ENCODE measurements at places on chromosomes 5 and 9.

DNA sequence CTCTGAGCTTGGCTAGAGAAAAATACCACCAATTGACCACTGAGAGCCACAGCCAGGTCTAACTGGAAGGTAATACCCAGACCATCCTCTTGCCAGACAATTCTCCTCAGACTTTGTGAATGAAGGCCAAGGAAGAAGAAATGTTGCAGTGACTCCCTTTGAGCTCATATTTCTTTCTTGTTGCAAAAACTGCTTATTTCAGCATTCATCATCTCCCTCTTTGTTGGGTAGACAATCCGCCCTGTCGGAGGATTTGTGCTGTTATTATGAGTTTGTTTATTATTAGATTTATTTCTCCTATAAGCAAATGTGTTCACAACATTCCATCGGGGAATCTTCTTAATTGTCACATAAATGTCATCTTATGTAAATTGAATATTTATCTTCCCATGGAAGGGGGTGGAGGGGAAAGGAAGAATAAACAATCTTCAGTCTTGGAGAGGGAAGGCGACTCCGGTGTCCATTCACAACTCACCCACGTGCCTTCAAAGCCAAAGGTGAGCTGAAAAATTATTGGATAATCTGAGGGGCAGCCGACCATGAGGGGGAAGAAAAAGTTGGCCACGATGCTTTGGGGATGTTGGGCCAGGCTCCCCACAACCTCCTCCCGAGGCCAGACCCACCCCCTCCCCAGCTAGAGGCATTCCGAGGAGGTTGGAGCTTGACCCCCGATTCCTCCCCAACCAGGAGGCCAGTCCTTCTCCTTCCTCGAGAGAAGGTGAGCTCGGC, 1.8 kb upstream of the JADE2 start:
- no peak for DNase-seq

GRCh38 chr5:113450462-113450861, 15.7 kb upstream of the TSSK1B start:
- DNase-seq = no peak

DNA sequence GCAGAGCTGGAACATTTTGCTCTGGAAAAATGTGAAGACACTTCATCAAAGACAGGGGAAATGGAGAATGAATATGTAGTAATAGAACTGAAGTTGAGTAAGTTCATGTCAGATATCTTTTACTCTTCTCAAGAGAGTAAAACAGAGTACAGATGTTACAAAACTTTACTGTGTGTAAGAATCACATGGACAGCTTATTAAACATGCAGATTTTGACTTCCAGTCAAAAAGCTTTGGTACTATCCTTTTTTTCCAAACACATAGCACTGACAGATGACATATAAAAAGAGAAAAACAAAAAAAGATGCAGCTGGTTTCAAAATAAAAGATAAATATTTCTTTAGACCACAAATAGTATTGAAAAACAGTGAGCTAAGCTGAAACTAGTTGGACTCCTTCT, 115.4 kb downstream of the FBN2 start:
- DNase-seq = no peak

- DNase-seq = no peak
Measured at GRCh38 chr5:151231359-151231758, 7.5 kb upstream of the CCDC69 start.

- no peak for DNase-seq
Measured at GRCh38 chr9:37449862-37450632, 15.2 kb downstream of the ZBTB5 start.

- no peak for DNase-seq
Measured at GRCh38 chr9:899440-900184, 58.1 kb downstream of the DMRT1 start.

GRCh38 chr9:125475385-125475784, 213.8 kb downstream of the GAPVD1 start:
- no peak for DNase-seq

GRCh38 chr5:32422697-32423096, 21.8 kb downstream of the ZFR start:
- no peak for DNase-seq

- no peak for DNase-seq
Measured at GRCh38 chr9:94656200-94656599, 16.9 kb upstream of the FBP1 start.

- DNase-seq = no peak
Measured at GRCh38 chr5:173872957-173873305, 15.2 kb upstream of the CPEB4 start.

DNA sequence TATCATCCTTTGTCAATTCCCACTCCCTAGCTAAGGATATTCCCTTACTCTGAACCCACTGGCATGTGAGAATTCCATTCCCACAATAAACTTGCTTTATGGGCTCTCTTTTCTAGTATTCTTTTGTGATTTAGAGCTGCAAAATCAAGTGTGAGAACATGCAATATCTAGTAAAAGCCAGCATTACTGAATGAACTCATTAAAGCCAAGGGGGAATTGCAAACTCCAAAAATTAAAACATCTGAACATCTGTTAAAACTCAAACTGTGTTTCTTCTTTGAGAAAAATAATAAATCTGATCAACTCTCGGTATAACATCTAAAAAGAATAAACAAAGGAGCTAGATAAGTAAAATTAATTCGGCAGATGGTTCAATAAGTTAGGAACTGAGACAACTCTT, 53.1 kb upstream of the MPDZ start:
- DNase-seq = no peak
